Activated naive CD4-positive, alpha-beta T cell treated with anti-CD3 and anti-CD28 coated beads, Interleukin-2, amount 50 U/mL, for 16 hours (primary cell): ENCODE measurements at places on chromosomes 12 and 14.

GRCh38 chr14:103558071-103558882 is 4.2 kb downstream of the BAG5 start:
- DNase-seq, result no peak

DNA sequence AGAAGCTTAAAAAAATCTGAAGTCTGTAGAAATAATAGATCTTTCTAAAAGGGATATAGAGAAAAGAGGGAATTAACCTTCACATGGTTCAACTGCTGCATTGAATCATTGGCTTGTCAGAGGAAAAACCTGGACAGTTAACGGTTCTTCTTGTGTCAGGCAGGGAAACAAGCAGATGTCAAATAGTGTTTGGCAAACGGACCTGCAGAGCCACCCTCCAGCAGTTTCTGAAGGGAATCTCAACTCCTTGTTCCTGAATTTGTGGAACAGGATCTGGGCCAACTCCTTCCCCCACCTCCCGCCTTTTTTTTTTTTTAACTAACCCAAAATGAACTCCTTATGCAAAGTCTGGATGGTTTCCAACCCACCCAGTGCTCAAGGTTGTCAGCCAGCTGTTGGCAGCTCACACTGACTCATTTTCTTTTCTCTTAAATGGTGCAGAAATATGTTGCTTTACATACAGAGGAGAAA is 187.3 kb downstream of the CAND1 start:
- DNase-seq, result no peak

DNA sequence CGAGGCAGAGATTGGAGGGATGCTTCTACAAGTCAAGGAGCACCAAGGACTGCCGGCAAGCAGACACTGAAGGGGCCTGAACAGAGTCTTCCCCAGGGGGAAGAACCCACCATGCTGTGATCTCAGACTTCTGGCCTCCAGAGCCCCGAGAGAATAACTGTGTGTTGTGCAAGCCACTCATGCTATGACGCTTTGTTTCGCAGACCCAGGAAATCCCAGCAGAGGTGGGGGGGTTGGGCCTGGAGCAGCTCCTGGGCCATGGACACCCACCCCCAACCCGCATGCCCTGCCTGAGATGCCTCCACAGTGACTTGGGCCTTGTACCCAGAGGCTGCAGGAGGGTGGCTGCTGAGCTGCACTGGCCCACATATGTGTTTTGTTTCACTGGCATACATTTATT is 31.2 kb downstream of the ARL6IP4 start:
- no peak for DNase-seq

GRCh38 chr12:77031745-77032144 is 33.6 kb downstream of the E2F7 start:
- DNase-seq, result no peak

DNA sequence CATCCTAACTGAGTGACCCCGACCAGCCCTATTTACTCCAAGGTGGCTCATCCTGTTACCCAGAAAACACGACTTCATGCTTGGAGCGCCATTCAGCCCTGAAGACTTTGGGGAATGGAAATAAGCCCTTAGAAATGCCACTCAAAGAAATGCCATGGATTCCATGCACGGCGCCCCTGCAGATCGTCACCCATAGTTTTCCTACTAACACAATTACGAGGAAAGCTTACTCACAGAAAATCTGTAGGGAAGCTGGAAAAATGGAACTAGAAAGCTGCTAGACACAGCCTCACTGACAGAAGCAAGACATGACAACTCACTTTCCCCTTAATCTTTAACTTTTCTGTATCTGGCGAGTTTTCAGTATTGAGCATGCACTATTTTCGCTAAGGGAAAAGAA is 19.5 kb downstream of the NUAK1 start:
- no peak for DNase-seq

DNA sequence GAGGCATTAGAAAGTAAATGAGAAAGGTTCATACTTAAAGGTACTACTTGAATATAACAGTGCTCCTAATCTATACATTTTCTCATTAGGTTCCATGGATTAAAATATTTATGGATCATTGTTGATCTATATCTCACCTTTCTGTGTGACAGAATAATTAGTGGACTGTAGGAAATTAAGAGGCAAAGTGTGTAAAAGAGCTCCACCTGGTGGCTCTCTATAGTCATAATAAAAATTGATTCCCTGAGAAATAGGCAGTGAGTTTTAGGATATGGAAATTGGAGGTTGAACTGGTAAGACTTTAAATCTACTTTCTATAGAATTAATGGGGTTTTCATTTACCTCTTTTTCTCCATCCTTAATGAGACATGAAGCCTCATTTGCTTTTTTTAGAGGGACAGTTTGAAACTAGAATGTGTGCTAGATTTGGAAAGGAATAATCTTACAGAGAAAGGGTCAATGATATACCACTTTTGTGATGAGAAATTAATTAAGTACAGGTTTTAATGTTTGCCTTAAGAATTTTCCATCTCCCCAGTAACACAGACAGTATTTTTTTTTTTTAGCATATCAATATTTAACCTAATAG is 11.8 kb upstream of the DERA start:
- no peak for DNase-seq

DNA sequence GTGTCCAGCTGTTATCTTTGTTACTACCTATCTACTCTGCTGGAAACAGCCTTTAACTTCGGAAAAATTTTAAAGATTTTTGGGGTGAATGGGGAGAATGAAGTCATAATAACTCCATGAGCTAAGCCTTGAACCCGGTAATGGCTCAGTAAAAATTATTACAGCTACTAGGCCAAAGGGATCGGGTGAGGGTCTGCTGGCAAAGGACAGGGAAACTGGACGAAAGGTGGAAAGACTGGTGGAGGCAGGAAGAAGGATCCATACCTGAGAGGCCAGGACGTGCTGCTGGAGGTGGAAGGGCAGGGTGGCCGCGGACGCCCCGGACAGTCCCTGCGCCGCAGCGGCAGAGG is 10.1 kb downstream of the TBX3 start:
- DNase-seq, result no peak
